ENCODE measurements at places on chromosomes 3 and 15.

DNA sequence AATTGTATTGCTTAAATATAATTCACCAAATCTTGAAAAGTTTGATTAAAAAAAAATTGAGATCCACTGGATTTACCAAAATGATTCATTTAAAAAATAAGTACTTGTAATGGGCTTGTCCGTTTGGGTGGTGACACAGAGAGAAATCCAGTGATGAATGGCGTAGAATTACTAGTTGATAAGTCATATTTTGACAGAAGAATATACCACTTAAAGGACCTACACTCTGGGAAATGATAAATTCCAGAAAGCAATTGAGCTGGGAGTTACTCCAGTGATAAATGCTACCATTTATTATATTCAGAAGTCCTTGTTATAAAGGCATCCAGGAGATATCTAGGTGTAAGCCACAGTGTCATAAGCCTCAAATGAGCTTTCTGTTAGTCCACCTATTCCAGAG is 141.8 kb upstream of the CFAP20DC start:
- no peak for DNase-seq

DNA sequence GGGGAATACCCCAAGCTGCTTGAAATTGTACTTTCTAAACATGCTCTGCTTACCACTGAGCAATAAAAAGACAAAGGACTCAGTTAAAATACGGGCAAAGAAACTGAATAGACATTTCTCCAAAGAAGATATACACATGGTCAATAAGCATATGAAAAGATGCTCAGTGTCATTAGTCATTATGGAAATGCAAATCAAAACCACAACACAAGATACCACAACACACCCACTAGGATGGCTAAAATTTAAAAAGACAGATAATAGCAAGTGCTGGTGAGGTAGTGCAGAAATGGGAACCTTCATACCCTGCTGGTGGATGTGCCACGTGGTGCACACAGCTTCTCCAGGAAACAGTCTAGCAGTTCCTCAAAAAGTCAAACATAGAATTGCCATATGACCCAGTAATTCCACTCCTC is 21.3 kb downstream of the LRIG1 start:
- DNase-seq: no peak

DNA sequence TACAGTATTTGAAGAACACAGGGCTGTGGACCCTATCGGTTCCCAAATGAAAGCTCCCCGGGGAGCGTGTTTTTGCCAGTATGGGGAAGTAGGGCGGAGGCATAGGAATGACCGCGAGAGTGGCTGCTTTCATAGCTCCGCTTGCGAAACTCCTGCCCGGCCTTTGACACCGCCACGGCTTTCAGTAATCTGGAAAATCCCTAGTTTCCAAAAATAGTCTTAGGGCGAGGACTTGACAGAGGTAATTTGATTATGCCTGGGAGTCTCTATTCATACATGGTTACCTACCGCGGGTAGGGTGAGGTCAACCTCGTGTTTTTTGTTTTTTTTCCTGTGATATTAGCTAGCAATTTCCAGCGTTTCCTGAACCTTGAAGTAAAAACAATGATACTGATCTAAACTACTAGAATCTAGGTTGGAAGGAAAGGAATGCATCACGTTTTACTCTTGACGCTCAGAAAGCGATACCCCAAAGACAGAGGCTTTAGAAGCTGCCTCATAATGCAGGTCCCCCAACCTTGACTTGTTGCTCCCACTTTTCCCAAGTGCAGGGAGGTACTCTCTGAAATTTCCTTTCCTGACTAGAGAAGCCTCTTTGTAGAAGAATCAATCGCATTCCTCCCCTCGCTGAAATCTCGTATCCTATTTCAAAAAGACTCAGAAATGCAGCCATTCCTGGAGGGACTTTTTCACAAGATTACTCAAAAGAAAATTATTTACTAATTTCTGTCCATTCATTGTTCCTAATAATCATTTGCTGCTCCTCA is 894 bp upstream of the CCNL1 start:
- DNase-seq: peak; percentile 89

DNA sequence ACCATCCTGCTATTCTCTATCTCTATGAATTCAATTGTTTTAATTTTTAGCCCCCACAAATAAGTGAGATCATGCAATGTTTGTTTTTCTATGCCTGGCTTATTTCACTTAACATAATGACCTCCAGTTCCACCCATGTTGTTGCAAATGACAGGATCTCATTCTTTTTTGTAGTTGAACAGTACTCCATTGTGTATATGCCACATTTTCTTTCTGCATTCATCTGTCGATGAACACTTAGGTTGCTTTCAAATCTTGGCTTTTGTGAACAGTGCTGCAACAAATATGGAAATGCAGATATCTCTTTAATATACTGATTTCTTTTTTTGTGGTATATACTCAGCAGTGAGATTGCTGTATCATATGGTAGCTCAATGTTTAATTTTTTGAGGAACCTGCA is 58.7 kb downstream of the RETNLB start:
- no peak for DNase-seq

GRCh38 chr3:188353426-188353825 is 199.5 kb downstream of the LPP start:
- DNase-seq: no peak

DNA sequence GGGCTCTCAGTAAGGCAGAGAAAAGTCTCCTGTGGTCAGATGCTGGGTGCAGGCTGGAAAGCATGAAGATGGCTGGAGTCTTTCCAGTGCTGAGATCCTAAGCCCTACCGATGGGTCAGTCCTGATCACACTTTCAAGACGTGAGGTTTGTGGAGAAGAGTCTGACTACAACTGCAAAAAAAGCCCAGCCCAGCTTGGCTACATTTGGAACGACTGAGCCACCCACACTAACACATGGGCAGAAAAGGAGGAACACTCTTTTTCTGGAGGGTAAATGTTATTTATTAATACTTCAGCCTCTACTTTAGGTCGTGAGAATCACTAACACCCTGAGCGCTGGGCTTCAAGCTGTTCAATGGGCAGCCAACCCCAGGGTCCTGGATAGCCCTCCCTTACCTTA is 22.0 kb upstream of the C3orf22 start:
- no peak for DNase-seq

DNA sequence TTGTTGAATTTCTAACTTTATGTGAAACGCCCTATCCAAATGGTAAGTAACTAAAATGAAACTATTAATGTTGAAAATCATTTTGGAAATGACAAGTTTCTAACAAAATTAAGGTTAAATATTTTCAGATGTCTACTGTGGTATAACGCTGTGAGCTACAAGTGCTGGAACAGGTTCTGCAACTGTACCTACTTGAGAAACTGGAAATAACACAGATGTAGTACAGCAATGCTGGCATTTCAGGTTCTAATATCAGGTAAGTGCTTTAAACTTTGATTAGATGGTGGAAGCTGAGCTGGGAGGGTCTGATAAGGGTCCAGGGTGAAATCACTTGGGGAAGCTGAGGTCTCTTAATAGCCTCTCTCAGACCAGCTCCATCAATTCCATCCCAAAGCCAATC is 315.1 kb downstream of the STXBP5L start:
- DNase-seq: no peak

DNA sequence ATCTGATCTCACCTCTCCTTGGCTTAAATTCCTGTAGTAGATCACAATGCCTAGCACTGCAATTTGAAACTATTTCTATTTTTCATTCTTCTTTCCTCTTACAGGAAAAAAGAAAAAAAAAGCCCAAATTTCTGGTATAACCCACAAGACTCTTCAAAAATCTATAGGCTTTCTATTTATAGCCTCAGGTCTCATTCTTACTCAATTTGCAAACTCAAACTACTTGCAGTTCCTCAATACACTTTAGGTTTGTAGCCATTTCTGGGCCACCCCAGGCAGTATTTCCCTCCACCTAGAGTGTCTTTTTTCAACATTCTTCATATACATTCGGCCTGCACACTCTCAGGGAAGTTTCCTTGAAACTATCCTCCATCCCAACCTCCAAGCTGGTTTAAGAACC is 169.0 kb downstream of the TBC1D5 start:
- DNase-seq: no peak

DNA sequence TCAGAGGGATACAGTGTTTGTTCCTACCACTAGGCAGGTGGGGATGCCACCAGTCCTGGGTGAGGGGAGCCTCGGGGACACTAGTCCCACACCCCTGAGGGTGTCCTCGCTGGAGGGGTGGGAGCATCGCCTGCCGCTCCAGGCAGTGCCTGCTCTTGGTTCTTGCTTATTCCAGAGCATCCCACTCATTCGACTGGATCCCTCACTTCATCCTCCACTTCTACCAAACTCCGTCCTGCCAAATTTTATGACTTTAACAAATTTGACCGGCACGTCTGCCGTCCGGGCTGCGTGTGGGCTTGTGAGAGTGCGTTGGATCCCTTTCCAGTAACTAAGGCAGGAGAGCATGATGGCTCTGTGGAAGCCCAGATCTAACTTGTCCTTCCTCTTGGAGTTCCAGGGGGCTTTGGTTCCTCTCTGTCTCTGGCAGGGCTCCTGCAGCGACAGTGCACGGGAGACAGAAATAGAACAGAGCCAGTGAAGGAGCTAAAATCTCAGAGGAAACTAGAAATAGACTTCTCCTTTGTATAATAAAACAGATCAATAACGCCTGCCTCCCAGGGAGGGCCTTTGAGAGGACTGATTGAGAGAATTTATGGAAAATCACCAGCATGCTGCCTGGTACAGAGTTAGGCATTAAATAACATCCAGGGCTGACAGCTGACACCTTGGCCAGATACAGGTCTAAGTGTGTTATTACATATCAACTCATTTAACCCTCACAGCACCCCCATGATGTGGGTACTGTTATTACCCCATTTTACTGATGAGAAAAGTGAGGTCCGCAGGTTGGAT is 34.5 kb downstream of the MGLL start:
- DNase-seq: no peak
